ENCODE measurements at places on chromosomes 6 and 20.

- no peak for DNase-seq
These were observed 6.8 kb downstream of the TCF21 start for GRCh38 chr6:133895573-133896343.

- DNase-seq: no peak
These were observed 105.8 kb downstream of the EPM2A start for GRCh38 chr6:145629478-145629877.

- DNase-seq: no peak
These were observed 32.5 kb upstream of the ZNF184 start for GRCh38 chr6:27505209-27506027.

GRCh38 chr6:136775548-136775947, 16.7 kb downstream of the MAP3K5 start:
- DNase-seq: no peak

DNA sequence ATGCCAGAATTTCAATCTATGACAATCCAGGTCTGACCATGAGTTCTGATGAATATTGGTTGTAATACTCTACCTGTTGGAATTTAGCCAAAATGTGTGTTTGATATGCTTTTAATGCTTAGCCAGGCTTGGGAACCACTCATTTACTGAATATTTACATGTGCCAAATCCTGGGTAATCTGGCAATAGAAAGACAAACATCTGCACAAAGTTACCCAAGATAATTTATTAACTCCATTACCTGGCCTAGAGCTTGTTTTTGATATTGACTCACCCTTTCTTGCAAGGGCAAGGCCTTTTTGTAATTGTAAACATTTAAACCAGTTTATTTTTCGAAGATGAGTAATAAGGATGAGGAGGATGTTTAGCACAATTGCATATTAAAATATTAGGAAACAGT, 13.5 kb upstream of the CD2AP start:
- DNase-seq: no peak

DNA sequence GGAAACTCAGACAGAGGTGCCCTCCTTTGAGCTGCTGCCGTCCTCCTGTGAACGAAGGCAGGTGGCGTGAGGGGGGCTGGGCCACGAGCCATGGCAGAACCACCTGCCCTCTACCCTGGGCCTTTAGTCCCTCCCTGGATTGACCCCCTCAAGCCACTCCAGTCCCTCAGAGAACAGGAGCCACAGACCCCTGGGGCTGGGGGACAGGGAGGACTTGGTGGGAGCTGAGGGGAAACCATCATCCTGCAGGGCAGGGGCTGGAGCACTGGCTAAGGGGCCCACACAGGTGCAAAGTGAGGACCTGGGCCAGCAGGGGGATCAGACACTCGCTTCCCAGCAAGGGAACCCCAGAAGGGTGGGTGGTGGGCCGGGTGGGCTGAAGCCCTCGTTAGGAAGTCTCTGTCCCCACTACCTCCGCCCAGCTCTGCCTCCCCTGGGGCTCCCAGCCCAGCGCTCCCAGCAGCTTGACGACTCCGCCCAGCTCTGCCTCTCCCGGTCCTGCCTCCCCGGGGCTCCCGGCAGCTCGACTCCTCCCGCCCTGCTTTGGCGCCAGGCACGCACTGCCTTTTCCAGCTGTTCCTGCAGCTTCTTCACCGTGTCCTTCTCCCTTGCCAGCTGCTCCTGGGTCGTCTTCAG, 44.4 kb downstream of the DSTN start:
- DNase-seq: no peak

GRCh38 chr6:143408151-143408786, 42.2 kb downstream of the ADAT2 start:
- no peak for DNase-seq

GRCh38 chr20:61755971-61756845, 309.5 kb downstream of the TAF4 start:
- DNase-seq: no peak

DNA sequence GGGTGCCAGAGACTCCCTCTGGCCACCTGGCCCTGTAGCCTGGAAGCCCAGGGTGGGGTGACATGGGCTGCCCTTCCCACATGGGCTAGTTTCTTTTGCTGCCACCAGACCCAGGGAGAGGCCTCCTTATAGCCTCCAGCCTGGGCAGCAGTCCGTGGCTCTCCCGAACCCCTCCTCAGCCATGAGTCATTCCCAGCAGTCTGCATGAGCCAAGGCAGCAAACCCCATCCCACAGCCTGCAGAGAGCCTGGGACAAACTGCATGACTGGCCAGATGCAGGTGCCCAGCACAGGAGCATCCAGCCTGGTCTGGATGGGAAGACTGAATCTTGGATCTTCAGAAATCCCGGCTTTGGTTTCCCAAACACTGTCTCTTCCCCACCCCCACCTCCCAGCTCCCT, 75.7 kb downstream of the MRPL14 start:
- DNase-seq: no peak

GRCh38 chr20:32231847-32232246, 24.2 kb downstream of the POFUT1 start:
- DNase-seq: no peak

GRCh38 chr20:17611290-17611539, 41.3 kb downstream of the DSTN start:
- DNase-seq: no peak

DNA sequence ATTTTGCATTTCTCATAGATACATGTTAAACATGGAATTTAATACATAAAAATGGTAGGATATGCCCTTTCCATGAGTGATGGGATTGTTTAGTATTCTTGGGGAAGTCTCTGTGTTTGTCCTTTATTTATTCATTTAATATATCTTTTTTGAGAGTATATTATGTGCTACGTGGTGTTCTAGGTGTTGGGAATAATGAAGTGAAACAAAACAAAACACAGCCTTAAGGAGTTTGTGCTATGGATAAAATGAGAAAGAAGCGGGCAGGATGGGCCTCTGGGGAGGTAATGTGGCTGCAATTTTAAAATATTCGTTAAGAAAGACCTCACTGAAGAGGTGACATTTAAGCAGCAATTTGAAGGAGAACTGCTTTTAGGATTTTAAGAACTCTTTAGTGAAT, 851.5 kb downstream of the MAFB start:
- DNase-seq: no peak

- no peak for DNase-seq
These were observed 7.3 kb upstream of the TGM2 start for GRCh38 chr20:38172408-38172807.

DNA sequence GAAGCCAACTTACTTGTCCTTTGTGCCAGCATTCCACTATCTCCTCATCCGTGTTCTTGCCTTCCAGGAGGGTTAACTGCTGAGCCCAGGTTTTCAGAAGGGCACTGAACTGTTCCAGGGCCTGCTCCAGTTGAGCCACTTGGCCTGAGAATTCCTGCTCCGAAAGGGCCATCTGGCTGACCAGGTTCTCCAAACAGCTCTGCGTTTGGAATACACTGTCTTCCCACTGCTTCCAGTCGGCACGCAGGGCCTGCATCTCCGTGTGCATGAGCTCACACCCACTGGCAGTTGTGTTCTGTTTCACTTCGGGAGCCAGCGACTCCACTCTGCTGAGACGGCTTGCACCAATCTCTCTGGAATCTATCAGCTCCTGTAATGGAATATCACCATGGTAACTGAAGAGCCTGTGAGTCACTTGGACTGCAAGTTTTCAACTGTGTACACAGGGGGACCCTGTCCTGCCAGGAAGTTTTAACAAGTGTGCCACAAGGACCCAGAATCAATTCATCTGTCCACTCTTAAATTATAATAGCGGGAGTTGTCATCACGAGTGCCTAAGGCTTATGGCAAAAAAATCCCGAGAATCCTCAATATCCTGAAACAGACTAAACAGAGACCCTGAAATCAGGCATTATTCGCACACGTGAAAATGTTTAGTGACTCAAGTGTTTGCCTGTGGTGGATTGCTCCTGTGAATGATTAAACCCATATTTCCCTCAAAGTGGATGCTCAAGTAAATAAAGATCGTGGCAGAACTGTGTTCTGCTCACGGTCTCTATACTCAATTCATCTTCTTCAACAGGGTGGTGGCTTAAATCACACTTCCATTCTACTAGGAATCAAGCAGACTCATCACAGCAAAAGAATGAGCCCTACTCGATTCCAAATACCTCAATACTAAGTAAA, 255.9 kb downstream of the SYNE1 start:
- DNase-seq: no peak

DNA sequence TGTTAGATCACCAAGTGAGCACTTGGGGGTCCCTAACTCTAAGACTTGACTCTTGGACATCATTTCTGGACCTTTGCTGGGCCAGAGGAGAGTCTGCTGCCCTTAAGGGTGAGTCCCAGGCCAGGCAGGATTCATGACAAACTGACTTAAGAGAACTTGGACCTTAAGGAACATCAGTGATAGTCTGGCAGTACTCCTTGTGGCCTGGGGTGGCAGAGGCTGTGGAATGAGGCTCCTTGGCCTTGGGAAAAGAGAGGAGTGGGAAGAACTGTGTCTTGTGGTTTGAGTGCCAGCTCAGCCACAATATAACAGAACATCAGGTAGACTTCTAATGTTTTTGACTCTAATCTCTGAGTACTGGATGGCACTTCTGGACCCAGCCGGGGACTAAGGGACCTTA, 478.7 kb downstream of the MEI4 start:
- no peak for DNase-seq

DNA sequence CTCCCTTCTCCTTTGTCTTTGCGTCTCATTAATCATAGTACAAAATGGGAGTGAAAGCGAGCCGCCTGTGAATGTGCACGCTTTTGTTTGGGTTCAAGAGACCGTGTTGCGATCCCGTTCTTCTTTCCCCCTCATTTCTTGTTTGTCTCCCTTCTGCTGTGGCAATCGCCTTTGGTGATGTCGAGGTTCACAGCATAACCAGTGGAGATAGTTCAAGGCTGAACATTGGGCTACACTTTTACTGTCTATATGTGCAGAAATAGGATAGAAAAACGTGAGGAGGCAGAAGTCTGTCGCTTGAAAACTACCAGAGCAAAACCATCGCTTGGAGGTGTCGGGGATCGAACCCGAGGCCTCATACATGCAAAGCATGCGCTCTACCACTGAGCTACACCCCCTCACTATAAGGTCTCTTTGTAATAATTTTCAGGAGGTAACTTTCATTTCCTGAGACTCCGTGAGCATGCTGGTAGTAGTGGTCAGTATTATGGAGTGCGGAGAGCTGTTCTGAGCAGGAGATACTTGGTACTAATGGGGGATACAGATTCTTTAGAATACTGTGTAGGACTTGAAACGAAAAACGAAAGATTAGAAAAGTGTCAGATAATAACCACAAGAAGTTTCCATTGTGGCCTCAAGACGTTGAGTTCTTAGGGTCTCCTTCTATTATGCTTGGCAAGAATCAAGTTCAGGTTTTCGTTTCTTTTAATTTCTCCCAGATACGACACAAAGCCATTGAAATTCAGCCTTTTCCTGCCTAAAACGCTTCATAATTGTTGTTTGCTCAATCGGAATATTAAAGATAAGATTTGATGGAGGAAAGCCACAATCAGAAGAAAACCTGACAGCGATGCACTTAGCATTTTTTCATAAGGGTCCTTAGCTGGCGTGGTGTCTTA, 106.6 kb downstream of the TRIM27 start:
- DNase-seq: no peak

DNA sequence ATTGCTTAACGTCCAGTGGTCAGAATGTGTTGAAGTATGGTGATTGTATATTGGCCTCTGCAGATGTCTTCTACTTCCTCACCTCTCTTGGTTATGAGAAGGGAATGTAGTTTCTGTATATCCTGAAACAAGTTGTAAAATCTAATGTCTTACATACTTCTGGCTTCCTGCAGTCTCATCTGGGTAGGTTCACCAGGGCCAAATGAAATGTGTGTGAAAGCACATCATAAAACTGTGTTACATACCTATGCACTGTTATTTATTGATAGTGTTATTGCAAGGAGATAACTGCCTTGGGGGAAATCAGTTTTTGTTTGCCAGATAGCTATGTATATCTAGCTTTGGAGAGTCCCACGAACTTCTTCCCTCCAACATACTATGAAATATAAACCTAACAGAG, 35.7 kb upstream of the PLCG1 start:
- no peak for DNase-seq

- DNase-seq: no peak
These were observed 55.9 kb upstream of the NAA20 start for GRCh38 chr20:19961293-19961692.

- no peak for DNase-seq
These were observed 55.8 kb downstream of the SNAI1 start for GRCh38 chr20:50038574-50038991.

DNA sequence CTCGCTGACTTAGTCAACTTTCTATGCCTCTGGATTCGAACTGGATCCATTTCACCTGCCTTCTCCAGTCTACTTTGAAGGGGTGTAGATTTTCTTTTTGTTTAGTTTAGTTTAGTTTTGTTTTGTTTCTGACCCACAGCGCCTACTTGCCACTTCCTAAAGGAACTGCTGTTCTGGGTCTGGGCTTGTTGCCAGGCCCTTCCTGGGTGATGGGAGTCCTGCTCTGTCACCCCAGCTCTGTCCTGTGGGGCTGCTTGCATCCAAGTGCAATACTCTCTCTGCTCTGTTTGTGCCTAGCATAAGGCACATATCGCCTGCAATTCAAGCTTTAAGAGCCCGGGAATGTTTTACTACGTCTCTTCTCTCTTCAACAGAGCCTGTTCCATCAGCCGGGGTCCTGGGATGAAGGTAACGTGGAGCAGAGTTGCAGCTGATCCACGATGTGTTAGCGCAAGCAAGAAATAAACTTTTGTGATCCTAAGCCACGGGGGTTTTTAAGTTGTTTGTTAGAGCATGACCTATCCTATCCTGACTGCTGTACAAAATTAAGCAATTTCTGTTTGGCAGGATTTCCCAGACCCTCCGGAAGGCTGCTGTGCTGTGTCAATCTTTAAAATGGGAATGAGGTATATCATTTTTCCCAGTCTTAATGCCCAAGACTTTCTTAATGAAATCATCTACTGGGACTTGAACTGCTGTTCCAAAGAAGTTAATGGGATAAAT, 30.9 kb upstream of the TAGAP start:
- peak; percentile 29 for DNase-seq

GRCh38 chr6:141552463-141552862, 580.3 kb upstream of the GJE1 start:
- DNase-seq: no peak

GRCh38 chr6:149031201-149031858, 284.5 kb downstream of the UST start:
- DNase-seq: no peak

DNA sequence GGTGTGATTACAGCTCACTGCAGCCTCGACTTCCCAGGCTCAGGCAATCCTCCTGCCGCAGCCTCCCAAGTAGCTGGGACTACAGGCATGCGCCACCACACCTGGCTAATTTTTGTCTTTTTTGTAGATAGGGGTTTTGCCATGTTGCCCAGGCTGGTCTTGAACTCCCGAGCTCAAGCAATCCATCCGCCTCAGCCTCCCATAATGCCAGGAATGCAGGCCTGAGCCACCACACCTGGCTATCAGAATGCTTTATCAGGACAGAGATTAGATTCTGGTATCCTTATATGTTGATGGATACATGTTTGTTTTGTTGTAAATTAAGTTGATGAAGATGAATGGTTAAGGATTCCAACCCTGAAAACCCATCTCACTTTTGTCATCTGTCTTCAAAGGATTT, 24.2 kb downstream of the LHFPL5 start:
- DNase-seq: no peak

GRCh38 chr6:359261-360035, 32.1 kb upstream of the IRF4 start:
- no peak for DNase-seq

All from hypothalamus (tissue), 51 donors.